Central memory CD8-positive, alpha-beta T cell (primary cell): ENCODE measurements at places on chromosomes 11 and 22.

GRCh38 chr11:105900515-105901035 is 121.5 kb downstream of the MSANTD4 start:
- no peak for DNase-seq

DNA sequence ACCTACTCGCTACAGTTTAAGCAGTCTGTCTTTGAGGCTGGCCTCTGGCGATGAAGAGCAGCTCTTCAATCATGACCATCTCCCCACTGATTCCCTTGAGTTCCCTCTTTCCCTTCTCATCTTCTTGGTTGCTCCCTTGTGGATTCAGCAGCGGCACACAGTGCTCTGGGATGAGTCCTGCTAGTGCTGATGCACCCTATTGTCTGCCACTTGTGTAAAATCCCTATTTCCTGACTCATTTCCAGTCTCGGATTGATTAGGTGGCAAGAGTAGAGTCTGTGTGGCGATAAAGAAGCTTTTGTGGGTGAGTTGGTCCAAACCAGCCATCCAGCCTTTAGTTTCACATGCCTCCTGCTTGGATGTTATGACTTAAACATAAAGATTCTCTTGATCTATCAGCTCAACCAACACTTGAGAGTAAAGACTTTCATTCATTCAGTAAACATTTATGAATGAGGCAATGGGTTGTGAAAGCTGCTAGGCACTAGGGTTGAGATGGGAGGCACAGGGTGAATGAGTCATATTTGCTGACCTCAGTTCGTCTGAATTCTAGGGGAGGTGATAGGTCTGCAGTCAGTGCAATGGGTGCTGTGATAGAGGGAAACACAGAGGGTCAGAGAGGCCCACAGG is 219.4 kb upstream of the RAG2 start:
- no peak for DNase-seq

DNA sequence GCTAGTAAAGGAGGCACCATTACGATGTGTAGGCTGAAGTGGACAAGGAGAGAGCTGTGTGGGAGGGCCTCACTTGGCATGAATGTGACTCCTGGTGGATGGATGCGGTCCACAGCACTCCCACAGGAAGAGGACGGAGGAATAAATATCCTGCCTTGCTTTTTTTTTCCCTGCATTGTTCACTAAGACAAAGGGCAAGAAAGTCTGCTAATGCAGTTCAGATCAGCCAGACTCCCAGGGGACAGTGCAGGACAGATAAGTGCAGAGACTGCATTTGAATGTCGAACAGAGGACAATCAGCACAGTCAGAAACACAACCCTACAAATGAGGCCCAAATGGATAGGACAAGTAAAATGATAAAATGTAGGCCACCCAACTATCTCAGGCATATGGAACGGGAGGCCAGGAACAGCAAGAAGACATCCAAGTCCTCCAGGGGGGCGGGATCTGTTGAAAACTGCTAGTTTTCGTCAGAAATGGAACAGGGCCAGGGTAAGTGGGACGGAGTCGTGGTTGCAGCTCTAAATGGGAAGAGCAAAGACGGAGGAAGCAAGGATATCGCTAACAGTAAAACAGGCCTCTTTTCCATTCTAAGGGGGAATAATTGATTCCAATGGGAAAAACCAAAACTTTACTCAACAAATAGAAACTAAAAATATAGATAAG is 25.2 kb upstream of the OR8B8 start:
- no peak for DNase-seq

DNA sequence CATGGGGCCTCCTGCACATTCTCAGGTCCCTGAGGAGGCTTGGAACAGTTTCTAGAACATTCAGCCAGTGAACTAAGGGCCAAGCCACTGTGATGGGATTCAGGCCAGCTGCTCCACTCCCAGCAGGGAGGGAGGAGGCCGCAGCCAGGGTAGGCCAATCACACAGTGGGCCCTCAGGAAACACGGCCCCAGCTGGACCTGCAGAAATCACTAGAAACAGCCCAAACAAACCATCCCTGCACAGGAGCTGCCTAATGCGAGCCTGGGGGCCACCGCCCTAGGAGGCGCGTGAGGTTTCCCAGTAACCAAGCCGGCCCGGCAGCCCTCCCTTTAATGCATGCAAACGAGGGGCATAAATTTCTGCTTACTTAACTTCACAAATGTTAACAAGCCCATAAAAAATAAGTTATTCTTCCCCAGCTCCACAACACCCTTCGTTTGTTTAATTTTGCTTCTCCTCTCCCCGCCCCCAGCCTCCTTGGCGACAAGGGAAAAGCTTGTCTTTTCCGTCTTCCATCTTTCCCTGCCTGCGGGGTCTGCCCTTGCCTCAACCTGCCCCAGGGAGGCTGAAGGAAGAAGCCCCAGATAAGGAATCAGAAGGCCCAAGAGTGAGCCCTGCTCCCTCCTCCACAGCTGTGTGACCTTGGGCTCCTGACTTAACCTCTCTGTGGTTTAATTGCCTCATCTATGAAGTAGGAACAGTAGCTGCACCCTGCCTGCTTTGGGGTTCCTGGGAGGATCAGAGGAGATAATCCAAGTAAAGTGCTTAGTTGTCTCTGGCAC is 25.7 kb downstream of the ELFN2 start:
- no peak for DNase-seq

DNA sequence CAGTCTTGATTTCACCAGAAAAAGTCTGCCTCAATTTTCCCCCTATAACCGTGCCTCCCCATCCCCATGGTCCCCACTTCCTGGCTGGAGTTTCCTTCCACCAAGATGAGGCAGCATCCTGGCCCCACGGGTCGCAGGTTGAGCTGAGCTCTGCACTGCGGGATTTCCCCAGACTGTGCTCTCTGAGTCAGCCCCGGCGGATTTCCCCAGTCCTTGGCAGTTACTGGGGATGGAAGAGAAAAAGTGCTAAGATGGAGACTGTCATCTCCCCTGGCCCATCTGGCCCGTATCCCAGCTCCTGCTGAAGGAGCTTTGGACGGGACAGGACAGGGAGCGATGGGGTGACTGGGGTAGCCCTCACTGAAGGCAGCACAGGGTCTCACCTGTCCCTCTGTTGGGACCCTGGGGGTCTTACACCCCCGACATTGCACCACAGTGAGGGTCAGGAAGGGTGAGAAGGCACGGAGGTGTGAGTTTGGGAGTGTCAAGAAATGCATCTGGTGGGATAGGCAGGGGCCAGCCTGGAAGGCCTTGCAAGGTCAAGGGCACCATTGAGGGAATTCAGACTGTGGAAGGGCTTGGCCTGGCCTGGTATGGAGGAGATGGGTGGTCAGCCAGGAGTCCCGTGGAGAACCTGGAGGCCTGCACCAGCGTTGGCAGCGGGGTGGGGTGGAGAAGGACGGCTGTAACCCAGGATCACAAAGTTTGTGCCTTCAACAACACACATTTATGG is 36.5 kb downstream of the NADSYN1 start:
- DNase-seq = no peak

GRCh38 chr11:120566176-120566575 is 54.6 kb downstream of the GRIK4 start:
- no peak for DNase-seq

- DNase-seq = no peak
Measured at GRCh38 chr22:25085930-25086901, 113.4 kb upstream of the CRYBB3 start.

DNA sequence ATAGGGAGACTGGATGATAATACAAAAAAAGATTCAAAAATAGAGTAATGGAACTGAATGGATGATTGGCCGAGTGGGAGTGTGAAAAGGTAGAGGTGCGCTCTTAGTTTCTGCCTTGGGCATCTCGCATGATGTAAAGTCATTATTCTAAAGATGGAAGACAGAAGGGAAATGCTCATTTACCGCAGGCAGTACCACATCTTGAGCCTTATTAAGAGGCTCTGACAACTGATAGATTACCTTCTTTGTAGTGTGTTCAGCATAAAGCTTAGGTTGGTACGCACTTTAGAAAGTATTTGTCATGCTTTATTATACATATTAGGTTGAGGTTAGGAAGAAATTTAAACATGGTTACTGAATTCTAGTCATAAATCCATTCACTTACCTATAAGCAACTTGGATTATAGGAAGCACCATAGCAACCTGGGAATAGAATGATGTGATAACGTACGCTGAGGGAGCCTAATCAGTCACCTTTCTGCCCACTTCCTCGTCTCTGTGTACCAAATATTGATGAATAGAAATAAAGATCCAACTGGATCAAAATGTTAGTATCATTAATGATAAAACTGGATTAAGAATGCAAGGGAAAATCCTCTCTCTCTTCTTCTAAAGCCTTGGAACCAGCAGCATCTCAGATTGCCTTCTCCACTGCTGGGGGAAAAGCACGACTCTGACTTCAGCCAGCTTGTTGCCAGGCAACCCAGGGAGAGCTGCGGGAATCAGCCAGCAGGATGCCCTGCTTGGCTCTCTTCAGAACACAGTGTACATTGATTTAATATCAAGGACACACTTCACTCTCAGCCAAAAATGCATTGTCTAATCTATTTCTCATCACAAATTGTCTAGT is 29.0 kb upstream of the VWA5A start:
- no peak for DNase-seq

- DNase-seq = no peak
Measured at GRCh38 chr11:131064373-131064991, 148.2 kb upstream of the SNX19 start.

- no peak for DNase-seq
Measured at GRCh38 chr22:32764330-32765131, 37.0 kb upstream of the TIMP3 start.
